ENCODE measurements at places on chromosomes 5 and 9.

DNA sequence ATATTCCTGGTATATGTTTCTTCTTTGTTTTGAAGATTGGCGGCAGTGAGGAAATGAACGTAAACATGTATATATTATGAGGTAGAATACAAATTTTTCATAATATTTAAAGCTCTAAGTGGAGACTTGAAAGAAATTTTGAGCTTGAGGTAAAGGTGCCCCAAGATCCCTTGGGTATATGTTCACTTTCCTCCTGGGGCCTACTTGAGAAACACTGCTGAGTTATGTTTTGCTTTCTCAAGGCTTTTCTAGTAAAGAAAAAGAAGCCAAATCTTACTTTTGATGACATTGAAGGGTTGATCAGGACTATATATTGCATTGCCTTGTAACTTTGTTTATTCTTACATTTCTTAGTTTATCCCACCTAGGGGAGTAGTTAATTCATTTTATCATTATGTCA, 30.7 kb downstream of the AP3S1 start:
- DNase-seq = no peak

- DNase-seq = no peak
Observed at GRCh38 chr9:16475996-16476395, 394.5 kb downstream of the BNC2 start.

GRCh38 chr5:87751824-87752223, 339.1 kb upstream of the CCNH start:
- DNase-seq = no peak

- DNase-seq = no peak
Observed at GRCh38 chr9:106755736-106756135, 107.2 kb upstream of the ZNF462 start.

- no peak for DNase-seq
Observed at GRCh38 chr9:122204055-122204454, 24.7 kb downstream of the LHX6 start.

GRCh38 chr9:97675655-97676054, 21.5 kb downstream of the XPA start:
- no peak for DNase-seq

- DNase-seq = no peak
Observed at GRCh38 chr9:95224376-95225019, 93.0 kb downstream of the FANCC start.

GRCh38 chr9:75372499-75373268, 284.4 kb downstream of the OSTF1 start:
- DNase-seq = no peak

DNA sequence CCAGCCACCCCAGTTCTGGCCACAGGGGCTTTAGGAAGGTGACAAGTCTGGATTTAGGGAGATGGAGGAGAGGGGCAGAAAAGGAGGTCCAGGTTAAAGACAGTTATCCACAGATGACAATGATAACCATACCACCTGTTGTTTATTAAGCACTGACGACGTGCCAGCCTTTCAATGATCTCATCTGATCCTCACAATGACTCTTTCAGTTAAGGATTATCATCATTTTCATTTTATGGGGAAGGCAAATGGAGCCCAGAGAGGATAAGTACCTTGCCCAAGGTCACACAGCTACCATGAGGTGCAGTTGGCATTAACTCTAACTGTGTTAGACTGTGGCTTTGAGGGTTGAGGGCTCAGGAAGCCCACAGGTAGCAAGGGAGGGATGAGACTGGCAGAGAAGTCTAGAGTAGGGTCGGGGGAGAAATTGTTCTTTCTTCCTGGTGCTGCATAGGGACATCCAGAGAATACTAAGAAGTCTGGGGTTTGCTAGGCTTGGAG, 21.5 kb upstream of the JADE2 start:
- no peak for DNase-seq

- DNase-seq = peak; percentile 66
Observed at GRCh38 chr9:136902259-136902821, 16.0 kb downstream of the TRAF2 start.

DNA sequence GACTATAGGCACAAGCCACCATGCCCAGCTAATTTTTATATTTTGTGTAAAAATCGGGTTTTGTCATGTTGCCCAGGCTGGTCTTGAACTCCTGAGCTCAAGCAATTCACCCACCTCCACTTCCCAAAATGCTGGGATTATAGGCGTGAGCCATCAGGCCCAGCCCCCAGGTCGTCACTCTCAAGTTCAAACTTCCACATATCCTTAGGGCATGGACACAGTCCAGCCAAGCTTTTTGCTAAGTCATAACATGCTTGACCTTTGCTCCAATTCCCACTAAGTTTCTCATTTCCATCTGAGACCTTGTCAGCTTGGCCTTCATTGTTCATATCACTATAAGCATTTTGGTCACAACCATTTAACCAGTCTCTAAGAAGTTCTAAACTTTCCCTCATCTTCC, 43.9 kb upstream of the ARAP3 start:
- DNase-seq = no peak

DNA sequence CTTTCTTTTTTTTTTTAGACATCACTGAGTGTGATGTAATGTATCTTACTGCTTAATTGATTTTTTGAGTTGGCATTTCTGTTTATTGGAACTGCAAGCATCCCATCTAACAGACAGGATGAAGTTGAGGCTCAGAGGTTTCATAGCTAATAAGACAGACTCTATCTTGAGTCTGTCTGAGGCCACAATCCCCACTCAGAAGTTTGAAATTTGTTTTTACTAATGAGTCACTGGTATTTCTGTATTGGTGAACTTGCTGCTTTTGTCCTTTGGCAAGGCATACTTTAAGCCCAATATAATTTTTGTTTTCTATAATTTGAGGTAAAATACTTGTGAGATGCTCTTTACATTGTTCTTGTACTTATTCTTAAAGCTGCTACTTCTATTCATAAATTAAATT, 491.2 kb downstream of the PSAT1 start:
- no peak for DNase-seq

- no peak for DNase-seq
Observed at GRCh38 chr9:69204849-69205248, 30.8 kb downstream of the TJP2 start.

DNA sequence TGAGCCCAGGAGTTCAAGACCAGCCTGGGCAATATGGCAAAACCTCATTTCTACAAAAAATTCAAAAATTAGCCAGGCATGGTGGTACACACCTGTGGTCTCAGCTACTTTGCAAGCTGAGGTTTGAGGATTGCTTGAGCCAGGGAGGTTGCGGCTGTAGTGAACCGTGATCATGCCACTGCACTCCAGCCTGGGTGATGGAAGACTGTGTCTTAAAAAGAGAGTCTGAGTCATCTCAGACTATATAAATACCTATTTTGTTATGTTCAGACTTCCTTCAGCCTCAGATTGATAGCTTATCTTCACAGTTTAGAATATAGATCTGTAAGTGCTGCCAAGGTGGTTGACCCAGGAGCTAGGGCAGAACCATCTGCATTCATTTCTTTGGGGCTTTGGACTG, 1.6 kb upstream of the PAIP2 start:
- DNase-seq = no peak

DNA sequence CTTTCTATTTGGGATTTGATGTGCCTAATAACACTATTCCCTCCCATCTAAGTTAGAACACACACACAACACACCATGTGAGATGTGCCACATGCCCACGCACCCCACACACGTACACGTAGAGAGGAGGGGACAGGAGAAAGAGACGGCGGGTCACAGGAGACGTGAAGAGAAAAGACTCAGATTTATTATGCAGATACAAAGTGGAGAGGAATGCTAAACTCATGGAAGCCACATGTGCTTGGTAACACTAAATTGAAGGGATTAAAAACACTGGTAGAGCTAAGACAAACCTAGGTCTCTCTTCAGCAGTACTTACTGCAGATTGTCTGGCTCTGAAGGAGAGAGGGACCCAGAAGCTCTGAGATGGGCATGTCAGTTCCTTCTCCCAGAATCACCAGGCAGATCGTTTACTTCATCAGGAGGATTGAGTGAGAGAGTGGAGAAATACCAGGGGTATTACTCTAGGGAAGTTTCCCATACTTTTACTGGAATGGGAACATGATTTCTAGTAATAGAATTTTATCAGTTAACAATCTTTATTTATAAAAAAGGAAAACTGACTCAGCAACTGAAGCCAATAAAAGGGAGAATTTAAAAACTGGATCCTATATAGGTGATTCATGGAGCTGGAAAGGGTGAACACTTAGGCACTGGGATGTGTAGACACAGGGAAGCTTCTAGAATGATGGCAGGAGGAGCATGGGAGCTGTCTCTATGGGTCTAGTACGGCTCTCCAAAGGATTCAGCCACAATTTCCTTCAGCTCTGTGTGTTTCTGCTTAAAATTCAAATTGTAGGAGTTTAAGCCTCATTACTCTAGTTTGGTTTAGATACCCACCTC, 139.4 kb downstream of the MACIR start:
- no peak for DNase-seq

- no peak for DNase-seq
Observed at GRCh38 chr5:375921-376798, 54.6 kb downstream of the AHRR start.

GRCh38 chr5:149860801-149861322, 83.7 kb downstream of the PDE6A start:
- DNase-seq = no peak

- DNase-seq = no peak
Observed at GRCh38 chr5:31449174-31449573, 82.7 kb downstream of the DROSHA start.

DNA sequence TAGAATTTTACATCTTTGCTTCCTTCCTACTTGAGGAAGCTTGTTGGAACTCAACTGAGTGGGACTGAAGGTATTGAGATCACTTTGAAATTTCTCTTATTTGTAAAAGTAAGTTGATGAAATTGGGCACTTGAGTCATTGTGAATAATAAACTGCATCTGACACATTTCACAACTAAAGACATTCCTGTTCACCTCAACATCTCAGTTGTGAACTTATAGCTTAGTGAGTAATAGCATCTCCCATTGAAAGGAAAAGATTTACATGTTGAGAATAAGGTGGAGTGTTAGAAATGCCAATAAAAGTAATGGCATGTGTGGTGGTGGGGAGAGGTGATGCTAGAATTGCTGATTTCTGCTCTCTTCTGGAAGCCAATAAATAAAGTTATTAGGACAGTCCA, 145.0 kb downstream of the SLC24A2 start:
- no peak for DNase-seq

Measured in HuH-7.5 (cell line).